ENCODE measurements at places on chromosomes 1 and 21.

- DNase-seq = peak; percentile 90
These were observed 25.0 kb downstream of the GIPC2 start for GRCh38 chr1:78070758-78071157.

GRCh38 chr1:183080406-183080805, 57.2 kb downstream of the LAMC1 start:
- peak; percentile 38 for DNase-seq

- peak; percentile 6 for DNase-seq
These were observed 36.7 kb downstream of the ACBD3 start for GRCh38 chr1:226149806-226150205.

- no peak for DNase-seq
These were observed 31.7 kb downstream of the WNT3A start for GRCh38 chr1:228038387-228039005.

DNA sequence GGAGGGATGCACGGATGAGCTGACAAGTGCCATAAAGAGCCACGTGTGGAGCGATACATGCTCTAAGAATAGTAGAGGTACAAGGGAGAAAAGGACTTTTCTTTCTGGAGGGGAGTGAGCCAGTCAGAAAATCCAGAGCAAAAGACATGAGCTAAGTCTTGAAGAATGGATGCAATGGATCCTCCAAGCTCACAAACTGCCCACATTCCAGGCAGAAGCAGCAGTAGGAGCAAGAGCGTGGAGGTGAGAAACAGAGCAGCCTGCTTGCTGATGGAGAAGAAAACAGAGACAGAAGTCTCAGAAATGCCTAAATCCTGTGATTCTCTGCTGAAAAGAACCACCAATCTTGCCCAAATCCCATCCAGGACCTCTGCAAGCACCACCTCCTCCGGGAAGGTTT, 78.2 kb upstream of the RALGPS2 start:
- peak; percentile 49 for DNase-seq

DNA sequence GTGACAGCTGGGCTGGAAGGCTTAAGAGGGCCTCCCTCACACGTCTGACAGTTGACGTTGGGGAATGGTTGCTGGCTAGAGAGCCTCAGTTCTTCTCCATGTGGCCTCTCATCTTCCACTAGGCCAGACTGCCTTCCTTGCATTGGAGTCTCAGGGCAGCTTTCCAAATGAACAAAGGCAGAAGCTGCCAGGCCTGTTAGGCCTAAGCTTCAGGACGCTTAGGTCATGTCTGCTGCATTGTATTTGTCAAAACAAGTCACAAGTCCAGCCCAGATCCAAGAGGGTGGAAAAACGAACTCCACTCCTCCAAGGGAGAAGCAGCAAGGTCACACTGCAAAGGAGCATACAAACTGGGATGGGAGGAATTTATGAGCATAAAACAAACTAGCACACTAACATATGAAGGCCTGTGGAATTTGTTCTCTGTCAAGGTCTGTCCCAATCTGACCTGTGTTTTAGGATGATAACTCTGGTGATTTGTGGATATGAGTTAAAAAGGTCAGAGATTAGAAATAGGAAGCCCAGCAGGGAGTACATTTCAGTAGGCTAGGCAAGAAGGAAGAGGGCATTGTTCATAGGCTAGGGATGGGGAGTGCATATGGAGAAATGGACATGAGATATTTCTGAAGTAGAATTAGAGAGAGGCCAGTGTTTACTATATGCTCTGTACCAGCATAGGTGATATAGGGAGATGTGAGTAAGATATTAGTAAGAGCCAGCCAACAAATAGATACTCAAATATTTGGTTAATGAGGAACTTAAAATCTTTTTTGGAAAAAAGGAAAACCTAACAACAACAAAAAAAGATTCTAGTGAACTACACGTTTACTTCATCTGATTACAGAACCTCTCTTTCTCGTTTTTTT, 29.1 kb upstream of the CNN3 start:
- peak; percentile 11 for DNase-seq

GRCh38 chr1:15282810-15283474, 35.9 kb downstream of the FHAD1 start:
- no peak for DNase-seq

GRCh38 chr1:164137273-164137925, 421.6 kb upstream of the PBX1 start:
- no peak for DNase-seq

GRCh38 chr1:184418652-184419349, 32.0 kb downstream of the C1orf21 start:
- DNase-seq = no peak

DNA sequence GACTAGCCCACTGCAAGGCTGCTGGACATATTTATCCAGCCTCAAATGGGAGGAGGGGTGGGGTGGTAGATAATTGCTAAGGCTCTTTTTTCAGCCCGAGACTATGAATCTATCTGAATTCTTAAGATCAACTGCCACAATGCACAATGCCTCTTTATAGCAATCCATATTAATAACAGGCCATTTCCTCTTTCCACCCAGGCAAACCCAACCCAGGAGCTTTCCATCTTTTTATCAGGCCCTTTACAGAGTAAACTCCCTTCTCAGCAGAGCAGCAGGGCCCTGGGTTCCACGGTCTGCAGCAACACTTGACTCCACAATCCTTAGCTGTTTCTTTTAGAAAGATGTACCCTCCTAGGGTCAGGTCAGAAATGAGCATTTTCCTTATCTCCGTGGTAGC, 806 bp downstream of the DDOST start:
- no peak for DNase-seq

- DNase-seq = peak; percentile 55
These were observed 19.7 kb downstream of the ACBD6 start for GRCh38 chr1:180482425-180483275.

- peak; percentile 7 for DNase-seq
These were observed 109.9 kb downstream of the IGSF21 start for GRCh38 chr1:18217398-18218043.

DNA sequence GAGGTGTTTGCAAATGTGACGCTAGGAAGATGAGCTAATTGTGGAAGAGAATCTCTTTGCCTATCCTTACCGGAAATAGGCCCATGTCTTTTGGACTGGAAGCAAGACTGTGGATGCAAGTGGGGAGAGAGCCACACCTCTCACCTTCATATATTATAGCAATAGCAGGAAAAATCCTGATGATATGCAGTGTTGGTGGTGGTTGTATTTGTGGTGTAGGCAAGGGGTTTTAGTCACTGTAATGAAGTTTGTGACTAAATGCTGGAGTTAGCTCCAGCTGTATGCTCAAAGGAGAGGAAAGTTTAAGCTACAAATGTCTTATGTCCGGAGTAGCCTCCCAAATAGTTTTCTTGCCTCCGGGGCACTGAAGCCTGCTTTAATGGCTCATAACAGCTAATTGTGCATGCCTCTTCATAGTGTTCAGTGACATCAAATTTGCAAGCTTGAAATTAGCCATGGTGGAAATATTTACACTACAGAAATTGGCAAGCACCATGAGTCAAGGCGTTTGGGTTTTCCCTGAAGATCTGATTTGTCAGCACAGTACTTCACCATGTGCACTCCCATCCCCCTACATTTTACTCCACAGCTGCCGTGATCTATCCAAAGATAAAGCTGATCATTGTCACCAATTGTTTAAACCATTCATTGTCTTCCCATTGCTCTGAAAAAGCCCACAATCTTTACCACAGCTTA, 102.6 kb upstream of the ZNF644 start:
- DNase-seq = no peak

- DNase-seq = peak; percentile 69
These were observed 41.0 kb upstream of the DR1 start for GRCh38 chr1:93304716-93305138.

GRCh38 chr1:41242342-41243078, 404 bp upstream of the SCMH1 start:
- DNase-seq = no peak

DNA sequence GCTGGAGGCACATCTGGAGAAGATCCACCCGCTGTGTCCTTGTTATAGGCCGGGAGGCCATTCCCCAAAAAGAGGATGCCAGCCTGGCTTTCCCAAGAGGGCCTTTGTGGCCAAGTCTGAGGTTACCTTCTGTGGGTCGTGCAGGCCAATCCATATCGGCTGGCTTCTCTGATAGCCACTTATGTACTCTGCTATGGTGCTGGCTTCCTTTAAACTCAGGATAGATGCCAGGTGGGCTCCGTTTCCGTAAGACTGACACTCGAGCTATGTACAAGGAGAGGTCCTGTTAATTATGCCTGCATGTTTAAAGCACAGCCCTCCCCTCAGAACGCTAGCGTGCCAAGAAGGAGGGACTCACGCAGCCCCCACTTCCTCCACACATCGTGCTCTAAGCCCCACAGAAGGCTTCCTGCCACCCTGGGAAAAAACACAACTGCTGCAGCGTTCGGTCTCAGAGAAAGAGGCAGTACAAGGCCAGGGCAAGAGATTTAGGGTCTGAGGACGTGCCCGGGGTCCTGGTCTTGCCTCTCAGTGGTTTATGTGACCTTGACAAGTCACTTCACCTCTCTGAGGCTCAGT, 11.6 kb downstream of the REG4 start:
- no peak for DNase-seq

DNA sequence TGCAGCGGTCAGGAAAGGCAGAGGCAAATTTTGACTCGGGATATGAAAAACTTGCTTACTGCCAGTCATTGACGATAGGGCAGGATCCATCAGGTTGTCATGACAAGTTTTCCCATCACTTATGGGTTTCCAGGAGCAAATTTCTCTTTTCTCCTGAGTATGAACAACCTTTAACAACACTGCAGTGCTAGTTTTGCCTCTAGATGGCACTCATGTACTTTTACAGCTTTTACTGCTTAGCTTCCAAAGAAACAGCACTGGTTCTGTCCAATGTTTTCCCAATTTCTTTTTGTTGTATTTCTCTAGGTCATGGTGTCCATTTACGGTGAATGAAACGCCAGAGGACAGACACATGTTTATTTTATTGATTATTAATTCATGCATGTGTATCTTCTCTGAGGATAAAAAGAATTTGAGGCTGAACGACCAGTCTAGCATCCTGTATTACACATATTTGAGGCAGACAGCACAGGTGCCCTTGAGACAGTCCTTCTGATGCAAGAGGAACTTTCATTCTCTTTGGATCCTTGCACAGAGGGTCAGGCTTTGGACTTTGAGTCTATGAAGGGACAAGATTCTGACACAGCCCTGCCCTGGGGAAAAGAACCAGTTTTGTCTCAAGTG, 112.3 kb upstream of the TRABD2B start:
- peak; percentile 55 for DNase-seq

DNA sequence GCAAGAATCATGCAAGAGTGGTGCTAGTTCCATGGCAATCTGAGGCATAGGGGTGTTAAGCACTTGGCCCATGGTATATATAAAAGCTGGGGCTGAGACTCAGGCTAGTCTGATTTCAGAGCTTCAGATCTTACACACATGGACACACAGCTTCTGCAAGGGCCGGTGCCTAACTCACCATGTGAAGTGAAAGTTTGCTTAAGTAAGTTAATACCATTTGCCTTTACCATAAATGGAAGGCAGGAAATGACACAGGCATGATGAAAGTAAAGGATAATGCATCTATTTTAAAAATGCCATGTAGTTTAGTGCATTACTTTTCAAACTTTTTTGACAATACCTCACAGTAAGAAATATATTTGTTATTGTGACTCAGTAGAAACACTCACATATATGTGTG, 122.6 kb downstream of the KCNJ6 start:
- DNase-seq = peak; percentile 59

DNA sequence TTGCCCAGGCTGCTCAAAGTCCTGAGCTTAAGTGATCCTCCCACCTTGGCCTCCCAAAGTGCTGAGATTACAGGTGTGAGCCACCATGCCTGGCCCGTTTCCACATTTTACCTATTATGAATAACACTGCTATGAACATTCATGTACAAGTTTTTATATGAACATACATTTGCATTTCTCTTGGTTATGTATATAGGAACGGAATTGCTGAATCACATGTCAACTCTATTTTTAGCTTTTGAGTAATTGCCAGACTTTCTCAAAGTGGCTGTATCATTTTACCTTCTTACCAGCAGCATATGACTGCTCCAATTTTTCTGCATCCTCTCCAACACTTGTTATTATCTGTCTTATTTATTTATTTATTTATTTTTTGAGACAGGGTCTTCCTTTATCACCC, 2.7 kb downstream of the SPATA21 start:
- DNase-seq = peak; percentile 51

DNA sequence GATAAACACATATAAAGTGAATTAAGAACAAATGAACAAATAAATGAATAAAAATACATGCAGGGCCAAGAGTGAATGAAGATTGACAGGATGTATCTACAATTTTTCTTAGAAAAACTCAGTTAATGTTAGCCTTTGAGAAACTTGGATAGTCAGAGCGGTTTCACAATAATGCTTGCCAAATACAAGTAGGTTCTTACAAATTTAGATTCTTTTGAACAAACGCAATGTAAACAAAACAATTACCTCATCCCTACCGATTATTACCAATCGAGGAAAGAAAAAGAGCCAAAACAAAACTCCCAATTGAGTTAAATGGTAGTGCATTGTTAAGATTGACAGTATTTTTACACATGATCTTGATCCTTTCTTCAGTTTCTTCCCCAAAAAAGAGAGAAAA, 176.9 kb upstream of the DEPDC1 start:
- DNase-seq = no peak

- peak; percentile 28 for DNase-seq
These were observed 117.5 kb upstream of the HOOK1 start for GRCh38 chr1:59697150-59697800.

- peak; percentile 80 for DNase-seq
These were observed 61.8 kb upstream of the PTGFRN start for GRCh38 chr1:116847688-116848531.

- DNase-seq = no peak
These were observed 69.5 kb upstream of the ERRFI1 start for GRCh38 chr1:8095584-8095983.

DNA sequence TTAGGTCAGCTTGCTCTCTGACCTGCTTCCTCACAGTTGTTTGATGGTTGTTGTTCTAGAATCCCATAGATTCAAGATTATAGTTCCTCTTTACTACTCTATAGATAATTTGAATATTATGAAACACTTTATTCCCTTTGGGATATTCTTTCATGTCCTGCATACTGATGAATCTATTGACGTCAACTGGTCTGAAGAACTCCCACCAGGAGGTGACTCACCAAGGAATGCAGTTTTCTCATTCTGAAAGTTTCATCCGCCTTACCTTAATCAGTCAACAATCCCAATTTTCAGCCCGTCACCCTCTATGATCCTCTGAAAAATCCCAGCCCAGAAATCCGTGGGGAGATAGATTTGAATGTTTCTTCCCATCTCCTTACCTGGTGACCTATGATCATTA, 834.1 kb upstream of the PRMT6 start:
- DNase-seq = peak; percentile 62

DNA sequence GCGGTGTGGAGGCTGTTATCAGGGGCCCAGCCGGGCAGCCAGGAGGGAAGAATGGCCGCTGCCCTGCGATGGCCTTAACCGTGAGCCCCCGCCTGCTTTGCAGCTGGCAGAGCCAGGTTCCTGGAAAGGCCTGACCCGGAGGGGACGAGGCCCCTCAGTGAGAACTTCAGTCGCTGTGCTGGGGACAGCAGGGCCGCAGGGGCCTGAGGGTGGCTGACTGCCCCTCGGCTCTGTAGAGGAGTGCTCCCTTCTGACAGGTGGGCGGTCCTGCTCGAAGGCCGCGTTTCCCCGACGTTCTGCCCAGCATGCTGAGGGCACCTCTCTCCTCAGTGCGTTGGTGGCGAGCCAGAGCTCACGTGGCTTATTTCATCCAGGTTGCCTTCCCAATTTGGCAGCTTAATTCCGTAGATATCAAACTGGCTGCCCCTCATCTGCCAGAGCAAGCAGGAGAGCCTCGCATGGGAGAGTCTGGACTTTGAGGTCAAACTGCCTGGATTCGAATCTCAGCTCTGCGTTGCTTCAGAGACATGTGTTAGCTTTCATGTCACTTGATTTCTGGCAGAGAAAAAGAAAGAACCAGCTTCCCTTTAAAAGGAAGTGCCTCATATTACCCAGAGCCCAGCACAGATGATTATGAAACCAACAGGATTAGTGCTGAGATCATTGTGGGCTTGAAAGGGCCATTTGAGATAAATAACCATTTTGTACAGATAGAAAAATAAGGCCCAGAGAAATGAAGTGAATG, 239.8 kb downstream of the SDCCAG8 start:
- DNase-seq = peak; percentile 34

All from fibroblast of upper back skin (primary cell).